ENCODE measurements at places on chromosomes 4 and X. TPM values are rescaled to one million over a fixed set of nuclear protein-coding genes. Genes with fewer than 3 reads are reported as not detected.
A peak's percentile ranks its signal among the peaks of the same experiment; 100 is the strongest.

COL4A6 gene
- total RNA-seq = 0.47 TPM

DNA sequence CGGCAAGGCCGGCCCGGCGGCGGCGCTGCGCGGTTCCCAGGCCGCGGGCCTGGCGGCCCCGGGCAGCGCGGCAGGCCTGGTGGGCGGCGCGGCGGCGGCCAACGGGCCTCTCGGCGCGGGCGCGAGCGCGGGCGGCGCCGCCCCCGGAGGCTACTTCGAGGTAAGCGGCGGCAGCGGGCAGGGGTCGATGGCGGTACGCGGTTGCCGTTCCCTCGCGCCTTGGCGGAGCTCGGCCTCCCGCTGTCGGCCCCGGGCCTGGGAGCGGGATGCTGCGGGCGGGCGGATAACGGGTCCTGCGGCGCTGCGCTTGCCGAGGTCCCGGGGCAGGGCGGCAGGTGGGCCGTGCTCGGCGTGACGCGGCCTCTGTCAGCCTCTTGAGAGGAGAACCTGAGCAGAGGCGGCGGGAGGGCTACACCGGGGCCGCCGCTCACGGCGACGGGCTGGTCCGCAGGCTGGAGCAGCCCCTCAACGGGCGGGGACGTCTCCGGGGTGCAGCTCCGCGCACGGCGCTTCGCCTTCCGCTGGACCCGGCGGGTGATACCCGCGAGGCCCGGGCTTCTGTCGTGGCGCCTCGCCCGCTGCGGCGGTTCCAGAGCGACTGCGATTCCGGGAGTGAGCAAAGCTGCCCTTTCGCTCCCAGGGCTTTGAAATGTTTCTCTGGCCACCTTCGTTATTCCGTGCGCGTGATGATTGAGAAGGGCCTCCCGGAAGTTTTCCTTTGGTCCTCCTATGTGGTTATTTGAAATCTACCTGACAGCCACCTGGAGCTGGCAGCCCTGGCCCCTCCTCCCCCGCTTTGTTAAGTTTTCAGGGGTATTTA, 774 bp downstream of the FAM193A start:
- DNase-seq = peak; percentile 48

GRCh38 chr4:11271263-11271662, 157.4 kb downstream of the HS3ST1 start:
- no peak for DNase-seq

DNA sequence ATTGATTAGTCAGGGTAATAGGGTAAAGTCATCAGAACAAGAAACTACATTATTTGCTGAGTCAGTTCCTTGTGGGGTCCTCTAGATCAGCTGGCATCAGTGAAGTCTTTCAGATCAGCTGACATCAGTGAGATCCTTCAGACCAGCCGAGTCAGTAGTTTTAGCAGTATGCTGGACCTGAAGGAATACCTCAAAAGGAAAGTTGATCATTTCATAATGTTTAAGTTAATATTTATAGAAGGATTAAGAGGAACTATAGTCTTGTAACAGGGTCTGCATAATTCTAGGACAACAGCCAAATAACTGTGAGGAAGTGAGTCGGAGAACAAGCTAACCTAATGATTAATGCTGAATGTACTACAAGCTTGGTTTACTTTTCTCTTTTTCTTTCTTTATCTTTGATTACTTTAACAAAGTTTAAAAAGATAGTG, 958 bp upstream of the UGT2B7 start:
- DNase-seq = no peak

DNA sequence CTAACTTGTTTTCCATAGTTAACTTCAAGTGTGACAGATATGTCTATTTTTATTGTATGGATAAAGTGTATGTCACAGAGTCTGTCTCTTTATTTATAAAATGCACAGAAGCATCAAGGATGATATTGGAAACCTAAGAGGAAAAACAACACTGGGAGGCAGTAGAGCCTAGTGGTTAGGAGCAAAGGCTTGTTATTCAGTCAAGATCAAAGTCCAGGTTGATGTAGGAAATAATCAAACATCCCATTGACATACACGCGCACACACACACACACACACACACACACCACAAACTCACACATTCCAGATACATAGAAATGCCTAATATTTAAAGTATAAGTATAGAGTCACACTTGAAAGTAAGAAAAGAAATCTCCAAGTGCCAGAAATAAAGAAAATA, 206.8 kb downstream of the CHRDL1 start:
- DNase-seq = no peak

DNA sequence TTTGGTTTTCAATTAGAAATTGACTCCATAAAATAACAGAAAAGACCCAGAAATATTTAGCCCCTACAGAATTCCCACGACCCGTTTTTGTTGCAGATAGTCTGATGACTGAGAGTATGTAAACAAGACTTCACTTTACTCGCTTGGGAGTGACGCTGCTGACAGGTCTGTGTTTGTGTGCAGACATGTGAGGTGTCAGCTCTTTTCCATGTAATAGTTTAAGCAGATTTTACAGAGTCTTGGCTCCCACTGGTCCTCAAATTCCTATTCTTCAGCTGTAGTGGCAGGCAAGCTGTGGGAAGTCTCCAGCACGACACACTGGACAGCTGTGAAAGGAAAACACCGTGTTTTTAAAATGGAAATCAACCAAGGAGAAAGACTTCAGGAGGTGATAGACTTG, 455.7 kb downstream of the GABRG1 start:
- no peak for DNase-seq

POLN gene
- 0.44 TPM for total RNA-seq

DNA sequence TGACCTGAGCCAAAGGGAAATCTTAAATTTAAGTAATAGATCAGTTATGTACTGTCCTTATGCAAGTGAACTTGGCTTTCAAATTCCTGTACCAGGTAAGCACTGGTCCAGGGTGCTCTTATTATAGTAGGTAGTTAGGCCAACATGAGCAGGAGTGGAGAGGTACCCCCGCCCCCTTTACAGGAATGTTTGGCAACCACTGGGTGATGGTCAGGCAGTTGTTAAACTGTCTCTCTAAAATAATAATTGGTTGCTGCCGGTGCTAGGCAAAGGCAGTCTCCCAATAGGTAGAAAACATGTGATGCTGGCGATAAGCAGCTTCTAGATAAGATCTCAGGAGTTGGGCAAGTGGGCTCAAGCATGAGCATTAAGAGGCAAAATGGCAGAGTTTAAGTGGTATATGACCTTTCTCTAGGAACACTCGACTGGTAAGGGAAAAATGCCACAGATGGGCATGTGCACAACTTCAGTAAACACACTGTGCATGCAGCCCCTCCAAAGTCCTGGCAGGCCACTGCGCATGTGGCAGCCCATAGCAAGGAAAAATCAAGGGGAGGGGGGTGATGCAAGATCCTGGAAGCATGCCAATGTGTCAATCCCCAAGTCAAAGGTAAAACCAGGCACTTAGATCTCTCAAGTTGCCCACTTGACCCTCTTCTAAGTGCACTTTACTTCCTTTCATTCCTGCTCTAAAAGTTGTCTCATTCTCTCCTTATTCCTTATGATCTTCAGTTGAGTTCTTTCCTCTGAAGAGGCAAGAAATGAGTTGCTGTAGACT, 1239.7 kb downstream of the C4orf33 start:
- DNase-seq = no peak

GRCh38 chr4:27024805-27025204, 164.2 kb downstream of the STIM2 start:
- DNase-seq = no peak

PTPN13 gene
- total RNA-seq = 12.3 TPM

- DNase-seq = no peak
Observed at GRCh38 chrX:21153033-21153432, 221.2 kb upstream of the CNKSR2 start.

CSAG3 gene
- 2.6 TPM for total RNA-seq

GRCh38 chr4:152691761-152692160, 12.0 kb upstream of the TMEM154 start:
- DNase-seq = no peak

- DNase-seq = no peak
Observed at GRCh38 chr4:165393051-165393450, 14.2 kb downstream of the CPE start.

DUSP21 gene
- not detected for total RNA-seq

DNA sequence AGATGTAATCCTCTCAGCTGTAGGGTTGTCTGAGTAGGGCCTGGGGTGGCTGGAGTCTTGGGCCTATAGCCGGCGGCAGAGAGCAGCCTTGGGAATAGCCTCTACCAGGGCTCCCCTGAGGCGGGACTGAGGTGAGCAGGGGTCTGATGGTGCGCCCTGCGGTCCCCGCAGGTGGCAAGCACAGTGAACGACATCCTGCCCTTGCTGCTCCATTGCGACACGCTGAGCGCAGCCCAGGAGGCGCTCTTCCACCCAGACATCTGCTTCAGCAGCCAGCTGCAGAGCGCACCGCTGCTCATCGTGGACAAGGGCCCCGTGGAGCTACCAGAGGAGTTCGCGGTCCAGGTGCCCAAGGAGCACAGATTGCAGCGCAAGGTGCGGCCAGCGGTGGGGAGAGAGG, 317.0 kb downstream of the ADGRL3 start:
- DNase-seq = no peak

DNA sequence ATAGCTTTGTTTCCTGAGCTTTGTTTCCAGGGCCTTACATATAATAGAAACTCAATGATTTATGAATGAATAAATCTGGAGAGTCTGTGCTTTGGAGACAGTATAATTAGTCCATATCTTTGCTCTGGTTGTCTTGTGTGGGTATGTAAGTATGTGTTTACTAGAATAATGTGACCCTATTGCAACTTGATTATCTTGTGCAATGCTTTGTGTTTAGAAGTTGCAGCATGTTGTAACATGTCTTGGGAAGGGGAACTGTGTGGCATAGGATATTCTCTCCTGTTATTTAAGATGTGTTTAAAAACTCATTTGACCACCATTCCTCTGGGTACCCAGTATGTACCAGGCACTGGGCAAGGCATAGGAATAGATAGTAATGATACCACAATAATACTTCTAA, 6.1 kb downstream of the SPATA18 start:
- no peak for DNase-seq
